ENCODE measurements at places on chromosomes 11 and 22. TPM values are rescaled to one million over a fixed set of nuclear protein-coding genes. Genes with fewer than 3 reads are reported as not detected.

TH gene
- total RNA-seq, result 0.20 TPM

DNA sequence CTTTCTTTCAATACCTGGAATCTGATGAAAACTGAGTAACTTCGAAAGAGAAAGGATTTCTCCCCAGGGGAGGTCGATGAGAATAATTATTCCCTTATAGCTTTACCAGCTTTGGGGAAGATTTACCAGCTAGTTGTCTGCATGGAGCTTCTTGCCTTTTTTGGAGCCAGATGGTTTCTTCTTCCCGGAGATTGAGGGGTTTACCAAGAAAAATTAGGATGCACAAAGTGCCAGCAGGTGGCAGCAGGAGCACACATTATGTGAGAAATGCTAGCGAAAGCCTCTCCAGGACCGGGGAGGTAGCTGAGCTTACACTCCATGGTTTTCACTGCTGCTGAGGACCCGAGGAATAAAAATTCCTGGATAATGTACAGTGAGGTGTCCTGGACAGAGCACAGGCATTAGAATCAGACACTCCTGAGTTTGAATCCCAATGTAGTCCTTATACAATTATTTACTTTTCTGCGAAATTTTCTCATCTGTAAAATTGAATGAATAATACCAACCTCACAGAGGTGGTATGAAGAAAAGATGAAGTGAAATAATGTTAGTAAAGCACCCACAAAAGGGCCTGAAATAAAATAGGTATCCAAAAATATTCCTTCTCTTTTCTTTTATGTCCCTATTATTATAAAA, 46.0 kb upstream of the PARVA start:
- no peak overlapping the region for H3K27ac ChIP-seq
- peaks cover 4% of the 10 kb centered on the region for H3K4me1 ChIP-seq
- no peaks in the 10 kb centered on the region for H3K36me3 ChIP-seq
- H3K4me3 ChIP-seq, result no peak overlapping the region

- DNase-seq, result no peak
- H3K27me3 ChIP-seq, result no peaks in the 10 kb centered on the region
- no peak overlapping the region for H3K27ac ChIP-seq
- peaks cover 21% of the 10 kb centered on the region for H3K4me1 ChIP-seq
- no peak overlapping the region for H3K4me3 ChIP-seq
Observed at GRCh38 chr11:8329847-8330361, 66.2 kb upstream of the LMO1 start.

DNA sequence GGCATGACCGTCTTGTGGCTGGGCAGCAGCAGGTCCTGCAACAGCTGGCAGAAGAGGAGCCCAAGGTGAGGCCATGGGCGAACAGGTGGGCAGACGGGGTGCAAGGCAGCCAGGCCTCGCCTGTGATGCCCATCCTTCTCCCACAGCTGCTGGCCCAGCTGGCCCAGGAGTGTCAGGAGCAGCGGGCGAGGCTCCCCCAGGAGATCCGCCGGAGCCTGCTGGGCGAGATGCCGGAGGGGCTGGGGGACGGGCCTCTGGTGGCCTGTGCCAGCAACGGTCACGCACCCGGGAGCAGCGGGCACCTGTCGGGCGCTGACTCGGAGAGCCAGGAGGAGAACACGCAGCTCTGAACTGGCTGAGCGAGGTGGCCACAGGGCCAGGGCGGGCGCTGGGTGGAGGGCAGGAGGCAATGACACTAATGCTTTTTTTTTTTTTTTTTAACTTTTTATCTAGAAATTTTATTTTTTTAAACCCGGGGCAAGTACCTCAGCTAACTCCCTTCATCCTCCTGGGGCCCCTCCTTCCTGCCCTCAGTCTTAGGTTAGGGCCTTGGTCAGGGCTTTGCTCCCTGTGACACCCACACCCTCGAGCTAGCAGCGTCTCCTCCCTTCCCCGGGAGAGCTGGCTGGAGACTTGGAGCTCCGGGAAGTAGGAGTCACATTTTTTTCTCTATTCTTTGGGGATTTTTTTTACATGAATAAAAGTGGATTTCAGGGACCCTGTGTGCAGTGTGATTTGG, 16.0 kb downstream of the PLCB3 start:
- peaks cover 57% of the 10 kb centered on the region for H3K36me3 ChIP-seq
- H3K4me1 ChIP-seq, result peaks cover 23% of the 10 kb centered on the region
- H3K27ac ChIP-seq, result no peak overlapping the region
- H3K4me3 ChIP-seq, result no peak overlapping the region
- no peaks in the 10 kb centered on the region for H3K27me3 ChIP-seq

GRCh38 chr11:77589181-77589520, 602 bp upstream of the AQP11 start:
- H3K4me1 ChIP-seq, result peaks cover 10% of the 10 kb centered on the region
- H3K27ac ChIP-seq, result no peak overlapping the region
- H3K27me3 ChIP-seq, result no peaks in the 10 kb centered on the region
- no peak for DNase-seq
- H3K36me3 ChIP-seq, result no peaks in the 10 kb centered on the region

DNA sequence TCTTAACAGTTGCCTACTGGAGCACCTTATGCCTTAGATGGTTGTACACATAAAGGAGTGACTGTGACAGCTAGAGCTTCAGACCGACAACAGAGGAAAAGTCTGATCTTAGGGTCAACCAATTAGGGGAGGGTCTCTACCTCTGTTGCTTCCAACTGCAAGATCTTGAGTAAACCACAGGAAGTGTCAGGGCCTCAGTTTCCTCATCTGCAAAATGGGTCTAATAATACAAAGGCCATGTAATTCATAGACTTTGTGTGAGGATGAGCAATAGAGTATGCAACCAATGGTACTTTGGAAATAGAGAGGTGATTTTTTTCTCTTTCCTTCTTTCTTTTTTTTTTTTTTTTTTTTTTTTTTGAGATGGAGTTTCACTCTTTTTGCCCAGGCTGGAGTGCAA, 16.4 kb upstream of the ANO1 start:
- no peaks in the 10 kb centered on the region for H3K27me3 ChIP-seq
- H3K27ac ChIP-seq, result no peak overlapping the region
- no peak for DNase-seq
- no peaks in the 10 kb centered on the region for H3K36me3 ChIP-seq

DNA sequence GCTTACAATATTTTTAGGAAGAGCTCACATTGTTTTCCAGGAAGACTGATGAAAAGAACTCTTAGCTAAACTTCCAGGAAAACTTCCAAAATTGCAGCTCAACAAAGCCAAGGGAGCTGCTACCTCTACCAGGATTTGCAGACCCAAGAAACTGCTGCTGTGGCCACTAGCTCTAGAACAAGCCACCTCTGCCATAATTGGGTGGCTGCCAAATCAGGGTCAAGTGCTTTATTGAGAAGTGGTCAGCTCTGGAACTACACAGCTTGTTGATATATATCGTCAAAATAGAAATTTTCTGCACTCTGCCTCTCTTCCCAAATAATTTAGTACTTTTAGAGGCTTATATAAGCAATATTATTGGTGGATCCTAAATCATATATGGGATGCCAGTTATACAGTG, 371.8 kb upstream of the CHORDC1 start:
- H3K27ac ChIP-seq, result no peak overlapping the region
- H3K4me3 ChIP-seq, result no peak overlapping the region
- no peaks in the 10 kb centered on the region for H3K36me3 ChIP-seq
- peak; percentile 13 for DNase-seq
